ENCODE measurements at places on chromosomes 7 and 10.

- DNase-seq, result peak; percentile 85
Observed at GRCh38 chr7:95772298-95772770, at the start of gene DYNC1I1. TSS of gene DYNC1I1 (plus strand) at chr7:95772554. CDS start at chr7:95804730, 32,176 bp downstream.

- no peak for DNase-seq
Observed at GRCh38 chr7:147859033-147859432, 731.5 kb upstream of the C7orf33 start.

GRCh38 chr7:24580283-24580946 lies 7.2 kb downstream of the PALS2 start:
- no peak for DNase-seq

- peak; percentile 55 for DNase-seq
Observed at GRCh38 chr10:83917537-83918506, 221.5 kb upstream of the GHITM start.

DNA sequence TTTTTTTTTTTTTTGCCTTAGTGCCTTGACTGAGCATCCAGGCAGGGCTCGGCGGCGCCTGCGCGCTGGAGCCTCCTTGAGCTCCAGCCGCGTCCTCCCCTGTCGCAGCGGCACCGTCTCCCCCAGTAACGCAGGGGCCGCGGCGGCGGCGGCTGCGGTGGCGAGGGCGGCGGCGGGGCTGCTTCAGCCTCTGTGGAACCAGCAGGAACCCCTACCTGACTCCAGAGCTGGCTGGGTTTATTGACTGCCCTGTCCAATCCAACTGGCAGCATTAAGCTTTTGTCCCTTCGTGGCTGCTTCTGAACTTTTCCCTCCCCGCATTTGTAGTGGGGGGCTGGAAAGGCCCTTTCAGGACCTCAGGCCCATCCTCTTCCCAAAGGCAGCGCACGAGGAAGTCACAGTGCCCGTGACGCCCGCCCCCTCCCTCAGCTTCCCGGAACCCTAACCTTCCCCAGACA lies at the start of gene GPR85:
Gene GPR85, minus strand, starts transcription at position 397 of the 458 bp plus-strand sequence. CDS start 2,106 bp downstream, outside the sequence.
- peak; percentile 86 for DNase-seq

DNA sequence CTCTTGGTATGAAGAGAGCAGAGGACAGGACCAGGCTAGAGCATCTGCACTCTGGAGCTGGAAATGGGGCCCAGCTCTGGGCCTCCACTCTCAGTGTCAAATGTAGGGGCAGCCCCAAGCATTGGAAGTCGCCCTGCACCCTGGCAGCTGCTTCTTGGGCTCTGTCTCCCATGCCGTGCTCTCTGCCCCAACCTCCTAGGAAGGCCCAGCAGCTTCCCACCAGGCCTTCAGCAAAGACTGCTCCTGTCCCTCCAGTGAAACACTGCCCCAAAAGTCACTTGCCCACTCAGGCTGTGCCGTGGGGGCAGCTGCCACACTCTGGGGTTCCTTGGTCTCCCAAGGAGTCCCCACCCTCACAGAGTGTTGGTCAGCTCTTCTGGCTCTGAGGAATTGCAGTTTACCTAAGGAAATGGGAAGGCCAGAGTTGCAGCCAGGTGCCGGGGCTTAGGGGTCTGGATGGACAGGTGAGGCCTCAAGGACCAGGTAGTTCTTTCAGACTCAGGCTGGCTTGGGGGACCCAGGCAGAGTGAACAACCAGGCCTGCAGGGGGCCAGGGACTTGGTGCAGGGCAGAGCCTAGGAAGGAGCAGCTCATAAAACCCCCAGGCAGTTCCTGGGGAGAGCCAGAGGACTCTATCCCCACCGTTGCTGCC lies 9.4 kb upstream of the OPN4 start:
- no peak for DNase-seq

DNA sequence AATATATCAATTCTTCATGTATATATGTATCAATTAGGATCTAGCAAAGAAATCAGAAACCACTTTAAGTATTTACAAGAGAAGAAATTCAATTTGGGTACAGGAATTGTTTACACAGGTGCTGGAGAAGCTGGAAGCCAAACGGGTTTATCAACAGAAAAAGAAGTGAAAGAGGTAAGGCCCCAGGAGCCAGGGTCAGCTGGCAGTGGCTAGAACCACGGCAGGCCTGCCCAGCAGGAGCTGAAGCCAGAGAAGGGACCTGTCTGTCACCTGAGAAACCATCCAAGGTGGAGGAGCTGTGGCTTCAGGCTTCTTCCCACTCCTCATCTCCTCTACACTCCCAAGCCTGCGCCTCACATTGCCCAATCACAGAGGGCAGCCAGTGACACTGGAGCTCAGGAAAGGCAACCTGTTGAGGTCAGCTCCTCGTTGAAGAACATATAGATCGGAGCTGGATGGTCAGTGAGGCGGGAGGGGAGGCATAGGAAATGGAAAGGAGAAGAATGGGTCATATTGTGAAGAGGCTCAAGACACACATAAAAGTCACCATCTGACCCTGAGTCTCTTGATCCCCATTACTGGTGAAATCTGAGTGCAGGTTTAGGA lies 182.6 kb downstream of the REEP3 start:
- no peak for DNase-seq

All from mesendoderm (in vitro differentiated cells).